ENCODE measurements at places on chromosomes 5 and 9.
A peak's percentile ranks its signal among the peaks of the same experiment; 100 is the strongest.

- no peak for DNase-seq
These were observed 253.1 kb downstream of the PBX3 start for GRCh38 chr9:126000256-126000655.

- DNase-seq: no peak
These were observed 250.8 kb upstream of the FBXL7 start for GRCh38 chr5:15249152-15249551.

GRCh38 chr5:174120401-174121005, 75.0 kb downstream of the NSG2 start:
- no peak for DNase-seq

DNA sequence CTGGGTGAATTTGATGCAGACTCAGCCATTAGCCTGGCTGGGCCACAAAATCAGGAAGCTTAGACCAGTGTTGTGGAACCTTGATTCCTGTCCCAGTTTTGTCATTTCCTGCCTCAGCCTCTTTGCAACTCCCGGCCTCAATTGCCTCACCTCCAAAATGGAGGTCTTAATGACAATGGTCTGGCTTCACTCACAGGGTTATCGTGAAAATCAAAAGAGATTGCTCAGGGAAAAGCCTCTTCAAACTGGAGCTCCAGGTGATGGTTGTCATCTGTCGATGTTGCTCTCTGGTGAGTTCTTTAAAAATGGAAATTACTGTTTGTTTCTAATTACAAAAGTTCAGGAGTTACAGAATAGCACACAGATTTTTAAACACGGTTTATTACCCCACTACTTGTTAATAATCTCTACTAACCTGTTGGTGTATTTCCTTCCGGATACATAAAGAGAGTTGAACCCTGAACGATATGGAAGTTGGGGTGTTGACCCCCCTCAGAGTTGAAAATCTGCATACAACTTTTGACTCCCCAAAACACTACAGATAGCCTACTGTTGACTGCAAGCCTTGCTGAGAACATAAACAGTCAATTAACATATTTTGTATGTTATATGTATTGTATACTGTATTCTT, 109.9 kb upstream of the CPEB4 start:
- DNase-seq: no peak

- no peak for DNase-seq
These were observed 357.8 kb upstream of the CCNG1 start for GRCh38 chr5:163079618-163080017.

GRCh38 chr5:76849419-76850291, at the start of gene S100Z:
Gene S100Z (plus strand): TSS chr5:76850014. CDS start chr5:76875360, 25,346 bp downstream.
- DNase-seq: peak; percentile 58

GRCh38 chr5:126274076-126274762, 149.0 kb upstream of the GRAMD2B start:
- no peak for DNase-seq

- DNase-seq: no peak
These were observed 55.6 kb upstream of the EGFLAM start for GRCh38 chr5:38202741-38203140.

DNA sequence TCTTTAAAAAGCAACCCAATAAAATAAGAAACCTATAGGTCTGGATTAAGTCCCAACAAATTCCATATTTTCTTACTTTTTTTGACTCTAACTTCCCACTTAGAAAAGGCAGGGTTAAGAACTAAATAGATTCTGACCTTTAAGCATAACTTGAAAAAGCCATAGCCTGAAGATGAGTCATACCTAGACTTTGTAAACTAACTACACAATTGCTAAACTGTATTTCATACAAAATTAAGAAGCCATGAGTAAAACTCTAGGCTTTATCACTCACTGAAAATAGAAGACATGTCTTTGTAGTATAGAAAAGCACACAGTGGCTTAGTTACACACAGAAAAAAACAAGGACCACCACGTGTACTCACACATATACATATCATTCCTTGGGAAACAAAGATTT, 51.5 kb downstream of the MLLT3 start:
- no peak for DNase-seq

DNA sequence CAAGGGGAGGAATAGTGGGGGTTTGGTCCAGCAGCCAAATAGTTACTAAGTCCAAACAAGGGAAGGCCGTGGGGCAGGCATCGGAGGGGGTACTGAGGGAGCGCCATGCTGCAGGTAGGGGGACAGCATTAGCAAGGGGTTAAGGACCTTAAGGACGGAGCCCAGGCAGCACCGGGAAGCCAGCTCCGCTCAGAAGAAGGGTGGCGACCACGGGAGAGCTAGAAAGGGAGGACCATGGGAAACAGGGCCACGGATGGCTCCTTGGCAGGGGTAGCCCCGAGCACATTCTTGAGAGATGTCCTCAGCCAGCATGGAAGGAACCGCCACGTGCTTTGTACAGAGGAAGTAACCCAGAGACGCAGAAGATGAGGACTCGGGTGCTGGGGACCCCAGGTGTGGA, 76.2 kb upstream of the STXBP1 start:
- DNase-seq: no peak

- DNase-seq: no peak
These were observed 186.1 kb upstream of the ADAMTS16 start for GRCh38 chr5:4954048-4954447.

DNA sequence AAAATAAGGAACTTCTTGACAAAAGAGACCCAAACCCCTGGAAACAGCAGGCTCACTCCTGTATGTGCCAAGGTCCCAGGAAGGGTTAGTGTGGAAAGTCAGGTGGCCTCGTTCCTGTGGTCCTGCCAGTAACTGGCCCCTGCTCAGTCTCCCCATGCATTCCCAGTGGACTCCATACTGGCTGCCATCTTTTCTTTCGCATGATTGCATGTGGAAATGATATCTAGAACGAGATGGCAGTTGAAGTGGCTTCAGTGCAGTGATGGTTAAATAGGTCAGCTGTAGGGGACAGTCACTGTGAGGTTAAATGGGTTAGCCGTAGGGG, 30.4 kb downstream of the AHRR start:
- DNase-seq: no peak

GRCh38 chr9:114053246-114054005, 24.7 kb downstream of the AMBP start:
- DNase-seq: no peak

DNA sequence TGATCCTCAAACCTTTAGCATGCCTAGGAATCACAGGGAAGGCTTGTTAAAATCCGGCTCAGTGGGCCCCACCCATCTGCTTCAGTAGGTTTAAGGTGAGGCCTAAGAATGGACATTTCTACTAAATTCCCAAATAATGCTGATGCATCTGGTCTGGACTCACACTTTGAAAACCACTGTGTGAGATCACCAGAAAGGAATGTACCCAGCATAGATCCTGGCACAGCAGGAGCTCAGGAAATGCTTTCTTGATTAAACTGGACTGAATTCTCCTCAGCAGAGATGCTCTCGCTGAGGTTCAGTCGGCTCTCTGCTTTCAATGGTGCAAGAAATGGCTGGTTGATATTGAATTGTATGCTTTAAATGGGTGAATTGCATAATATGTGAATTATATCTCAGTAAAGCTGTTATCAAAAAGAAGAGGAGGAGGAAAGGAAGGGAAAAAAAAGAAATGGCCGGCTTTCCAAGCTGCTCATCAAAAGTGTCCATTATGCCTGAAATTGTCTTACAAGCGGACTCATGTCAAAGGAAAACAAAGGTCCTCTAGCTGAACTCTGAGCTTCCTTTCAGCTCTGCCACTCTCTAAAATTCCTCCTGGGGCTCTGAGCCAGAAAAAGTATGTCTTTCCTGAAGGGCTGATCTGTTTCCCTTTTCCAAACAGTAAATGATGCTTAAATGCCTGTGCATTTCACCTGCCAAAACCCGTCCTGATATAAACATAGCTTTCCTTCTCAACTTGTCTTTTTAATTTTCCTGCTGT, 77.6 kb upstream of the SAP30L start:
- no peak for DNase-seq

DNA sequence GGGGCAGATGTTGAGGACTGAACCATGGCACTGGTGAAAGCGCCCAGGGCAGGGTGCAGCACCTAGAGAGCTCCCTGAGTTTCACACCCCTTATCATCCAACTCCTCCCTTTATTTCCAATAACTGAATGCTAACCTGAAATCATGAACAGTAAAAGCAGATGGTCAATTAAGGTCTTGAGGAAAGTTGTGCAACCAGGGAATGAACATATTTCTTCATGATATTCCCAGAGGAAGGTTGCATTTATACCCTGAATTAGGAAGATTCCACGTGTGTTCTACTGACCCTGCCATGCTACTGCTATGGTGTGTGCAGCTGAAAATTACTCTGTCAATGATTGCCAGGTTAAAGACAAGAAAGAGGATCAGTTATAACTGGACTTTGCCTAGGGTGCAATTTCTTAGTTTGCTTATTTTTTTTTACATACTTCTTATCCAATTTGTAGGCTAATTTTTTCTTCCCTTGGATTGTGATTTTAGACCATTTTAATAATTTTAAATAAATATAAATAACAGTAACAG, 319.8 kb downstream of the SEMA5A start:
- DNase-seq: no peak

- no peak for DNase-seq
These were observed 759 bp downstream of the GEMIN5 start for GRCh38 chr5:154937186-154937717.

DNA sequence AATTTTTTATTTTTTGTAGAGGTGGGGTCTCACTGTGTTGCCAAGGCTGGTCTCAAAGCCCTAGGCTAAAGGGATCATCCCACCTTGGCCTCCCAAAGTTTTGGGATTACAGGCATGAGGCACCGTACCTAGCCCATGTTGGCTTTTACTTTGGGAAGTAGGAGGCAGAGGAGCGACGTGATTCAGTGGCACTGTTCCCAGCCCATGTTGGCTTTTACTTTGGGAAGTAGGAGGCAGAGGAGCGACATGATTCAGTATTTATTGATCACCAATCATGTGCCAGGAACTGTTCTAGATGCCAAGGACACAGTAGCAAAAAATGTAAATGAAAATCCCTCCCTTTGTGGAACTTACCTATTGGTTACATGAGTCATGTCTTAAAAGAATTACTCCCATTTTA, 18.3 kb downstream of the SNX24 start:
- no peak for DNase-seq

DNA sequence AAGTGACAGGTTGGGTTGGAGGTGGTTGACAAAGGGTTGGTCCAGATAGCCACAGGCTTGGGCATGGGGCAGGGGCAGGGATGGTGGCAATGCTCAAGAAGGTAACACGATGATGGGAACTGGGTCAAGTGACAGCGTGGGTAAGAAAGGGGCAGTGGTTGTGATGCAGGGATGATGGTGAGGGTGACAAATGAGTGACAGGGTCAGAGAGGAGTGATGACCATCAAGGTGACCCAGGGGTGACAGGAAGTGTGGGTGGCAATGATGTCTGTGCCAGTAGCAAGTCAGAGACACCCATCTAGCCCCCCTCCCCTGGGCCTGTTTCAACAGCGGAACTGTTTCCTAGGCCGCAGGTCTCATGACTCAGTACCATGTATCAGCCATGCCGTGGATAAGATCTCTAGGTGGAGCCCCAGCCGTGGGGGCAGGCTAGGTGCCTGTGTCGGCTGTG, 20.5 kb downstream of the AQP3 start:
- DNase-seq: no peak

GRCh38 chr9:33161589-33162132, 5.5 kb downstream of the B4GALT1 start:
- no peak for DNase-seq

DNA sequence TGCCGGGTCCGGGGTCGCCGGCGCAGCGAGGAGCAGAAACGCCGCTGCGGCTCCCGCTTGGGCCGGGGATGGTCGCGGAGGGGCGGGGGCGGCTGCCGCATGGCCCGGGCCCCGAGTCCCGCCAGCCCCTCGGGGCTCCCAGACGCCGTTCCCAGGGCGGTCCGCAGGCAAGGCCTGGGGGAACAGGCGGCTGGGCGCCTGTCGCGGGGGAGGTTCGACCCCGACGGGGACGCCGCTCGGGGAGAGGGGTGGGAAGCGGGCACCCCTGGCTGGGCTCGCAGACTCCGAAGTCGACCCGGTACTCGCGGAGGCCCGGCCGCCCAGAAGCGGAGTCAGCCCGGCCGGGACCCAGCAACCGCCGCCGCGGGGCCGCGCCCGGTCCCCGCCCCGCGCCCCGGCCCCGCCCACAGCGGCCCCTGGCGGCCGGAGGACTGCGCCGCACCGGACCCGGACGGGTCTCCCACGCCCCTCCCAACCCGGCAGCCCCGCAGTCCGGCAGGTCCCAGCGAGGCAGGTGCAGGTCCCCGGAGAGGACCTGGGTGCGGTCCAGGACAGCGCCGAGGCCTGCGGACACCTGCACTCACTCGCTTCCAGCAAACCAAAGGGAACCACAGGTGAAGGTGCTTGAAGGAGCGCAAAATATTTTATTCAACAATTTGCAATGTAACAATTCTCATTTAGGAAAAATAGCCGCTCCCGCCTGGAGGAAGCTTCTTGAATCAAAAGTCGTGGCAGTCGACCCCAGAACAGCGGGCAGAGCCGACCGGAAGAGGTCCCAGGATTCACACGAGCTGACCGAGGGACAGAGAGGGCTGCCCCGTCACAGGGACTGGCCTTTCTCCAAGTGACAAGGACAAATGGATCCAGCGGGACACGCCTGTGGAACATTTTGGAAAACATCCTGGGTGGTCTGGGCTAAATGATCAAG, at the start of gene INPP5E:
Gene INPP5E (minus strand): TSS at position 365 of the 928 bp plus-strand sequence. CDS start 426 bp downstream, outside the sequence.
- DNase-seq: peak; percentile 76

DNA sequence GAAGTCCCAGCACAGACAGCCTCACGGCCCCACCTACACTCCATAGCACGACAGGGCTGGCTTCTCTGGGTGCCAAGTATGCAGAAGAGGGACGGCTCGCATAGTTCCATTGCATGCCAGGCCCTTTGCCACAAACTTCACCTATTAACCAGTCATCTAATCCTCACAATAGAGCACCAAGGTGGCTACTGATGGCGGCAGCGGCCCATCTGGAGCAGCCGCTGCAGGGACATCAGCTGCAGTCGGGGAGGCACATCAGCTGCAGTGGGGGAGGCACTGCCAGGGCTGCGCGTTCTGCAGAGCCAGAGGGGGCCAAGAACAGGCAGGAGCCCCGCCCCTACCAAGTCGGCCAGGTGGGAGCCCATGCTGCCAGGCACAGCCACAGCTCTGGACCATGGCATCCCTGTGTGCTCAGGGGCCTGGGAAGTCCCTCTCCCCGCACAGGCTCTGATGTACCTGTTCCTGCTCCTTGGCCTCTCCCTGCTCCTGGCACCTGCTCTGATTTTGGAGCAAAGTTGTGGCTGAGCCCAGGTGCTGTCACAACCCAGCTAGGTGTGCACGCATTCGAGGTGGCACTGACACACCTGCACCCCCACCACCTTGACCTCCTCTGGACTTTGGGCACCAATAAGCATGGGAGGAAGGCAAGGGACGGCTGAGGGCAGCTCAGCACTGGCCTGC, 61.5 kb upstream of the SYNPO start:
- no peak for DNase-seq

DNA sequence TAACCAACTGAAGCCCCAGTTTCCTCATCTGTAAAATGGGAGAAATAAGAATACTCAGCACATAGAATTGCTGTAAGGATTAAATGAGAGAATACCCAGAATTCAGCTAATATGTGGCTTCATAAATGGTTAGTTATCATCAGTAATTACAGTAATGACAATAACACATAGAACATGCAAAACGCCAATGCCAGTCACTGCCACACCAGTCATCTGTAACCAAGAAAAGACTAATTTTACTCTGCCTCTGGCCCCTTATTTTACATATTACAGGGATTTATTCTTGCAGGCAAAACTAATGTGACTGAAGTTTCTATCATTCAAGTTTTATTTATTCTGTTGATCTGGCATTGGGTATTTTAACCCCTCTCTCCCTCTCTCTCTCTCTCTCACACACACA, 46.5 kb downstream of the EBF1 start:
- no peak for DNase-seq

Measured in stimulated activated CD4-positive, alpha-beta T cell treated with anti-CD3 and anti-CD28 coated beads, Interleukin-1b, Interleukin-23, amount 100 ng/mL, for 48 hours (primary cell).